Dorsolateral prefrontal cortex (tissue), 122 donors: ENCODE measurements at places on chromosomes 5 and 9. TPM values are rescaled to one million over a fixed set of nuclear protein-coding genes. Genes with fewer than 3 reads are reported as not detected.

The RALGPS1 gene
- total RNA-seq = 74.0 TPM

The BAAT gene
- 3.1 TPM for total RNA-seq

The KCTD16 gene
- total RNA-seq = 83.2 TPM

The ACER2 gene
- total RNA-seq = 11.9 TPM

The OR1N2 gene
- total RNA-seq = 0.69 TPM

The SLCO6A1 gene
- not detected for total RNA-seq

The TAL2 gene
- not detected for total RNA-seq

The ZNF366 gene
- total RNA-seq = 2.9 TPM

The PCDHGA6 gene
- 11.7 TPM for total RNA-seq

The GM2A gene
- total RNA-seq = 29.2 TPM

The SUSD3 gene
- total RNA-seq = 2.9 TPM

The FGFR4 gene
- total RNA-seq = 7.7 TPM

The CBY3 gene
- not detected for total RNA-seq

The TYRP1 gene
- 1.2 TPM for total RNA-seq

The MPDZ gene
- total RNA-seq = 80.7 TPM

The WDR31 gene
- total RNA-seq = 6.4 TPM

The ACSL6 gene
- total RNA-seq = 139 TPM

The IFNE gene
- 0.77 TPM for total RNA-seq

The CDKN2A gene
- total RNA-seq = 2.6 TPM

The C9orf153 gene
- 1.1 TPM for total RNA-seq

The CDC20B gene
- total RNA-seq = not detected

The LCN1 gene
- not detected for total RNA-seq

The CSNK1A1 gene
- 210 TPM for total RNA-seq

The DAB2 gene
- 12.9 TPM for total RNA-seq

The MSMP gene
- total RNA-seq = 0.71 TPM
